Activated CD8-positive, alpha-beta T cell treated with anti-CD3 and anti-CD28 coated beads, Interleukin-2, amount 10 ng/mL, durations not matched to agents 7 days and 5 days (primary cell): ENCODE measurements at places on chromosomes 7 and 10. TPM values are rescaled to one million over a fixed set of nuclear protein-coding genes. Genes with fewer than 3 reads are reported as not detected.

DNA sequence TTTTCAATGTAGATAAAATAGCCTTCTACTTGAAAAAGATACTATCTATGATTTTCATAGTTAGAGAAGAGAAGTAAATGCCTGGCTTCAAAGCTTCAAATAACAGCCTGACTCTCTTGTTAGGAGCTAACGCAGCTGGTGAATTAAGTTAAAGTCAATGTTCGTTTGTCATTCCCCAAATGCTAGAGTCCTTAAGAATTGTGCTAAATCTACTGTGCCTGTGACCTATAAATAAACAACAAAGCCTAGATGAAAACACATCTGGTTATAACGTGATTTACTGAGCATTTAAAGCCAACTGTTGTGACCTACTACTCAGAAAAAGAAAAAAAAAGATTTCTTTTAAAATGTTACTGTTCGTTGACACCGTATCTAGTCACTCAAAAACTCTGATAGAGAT lies 134.7 kb downstream of the POLR1F start:
- H3K27me3 ChIP-seq: no peaks in the 10 kb centered on the region
- no peaks in the 10 kb centered on the region for H3K4me1 ChIP-seq

- H3K4me1 ChIP-seq: no peaks in the 10 kb centered on the region
- no peaks in the 10 kb centered on the region for H3K36me3 ChIP-seq
- no peak for DNase-seq
- no peak overlapping the region for H3K4me3 ChIP-seq
Observed at GRCh38 chr10:8563478-8563877, 509.0 kb downstream of the GATA3 start.

DNA sequence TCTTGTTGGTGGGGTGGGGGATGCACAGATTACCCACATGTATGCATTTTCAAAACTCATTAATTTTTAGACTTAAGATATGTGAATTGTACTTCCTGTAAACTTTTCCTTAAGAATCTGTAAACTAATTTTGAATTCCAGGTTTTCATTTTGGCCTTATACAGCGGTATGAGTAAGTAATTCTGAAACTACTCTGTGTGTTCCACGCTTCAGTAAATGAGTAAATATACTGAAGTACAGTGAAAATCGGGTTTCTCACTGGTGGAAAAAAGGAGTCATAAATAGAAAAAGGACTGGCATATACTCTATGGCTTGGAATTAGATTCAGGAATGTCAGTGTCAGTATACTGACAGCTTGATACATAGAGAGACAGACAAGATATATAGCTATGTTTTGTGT lies 72.8 kb downstream of the CTTNBP2 start:
- H3K4me3 ChIP-seq: no peak overlapping the region
- H3K36me3 ChIP-seq: no peaks in the 10 kb centered on the region
- no peaks in the 10 kb centered on the region for H3K4me1 ChIP-seq
- no peak overlapping the region for H3K27ac ChIP-seq
- no peak for DNase-seq
- no peaks in the 10 kb centered on the region for H3K27me3 ChIP-seq

GRCh38 chr7:159167139-159167538 lies 22.5 kb upstream of the VIPR2 start:
- H3K4me3 ChIP-seq: no peak overlapping the region
- no peaks in the 10 kb centered on the region for H3K4me1 ChIP-seq

GRCh38 chr10:126043389-126043788 lies 147.0 kb downstream of the FANK1 start:
- H3K4me3 ChIP-seq: no peak overlapping the region
- no peak for DNase-seq
- no peak overlapping the region for H3K27ac ChIP-seq
- peaks cover 7% of the 10 kb centered on the region for H3K4me1 ChIP-seq

GRCh38 chr7:84204655-84205054 lies 10.1 kb upstream of the SEMA3A start:
- DNase-seq: no peak
- no peaks in the 10 kb centered on the region for H3K4me1 ChIP-seq
- H3K27me3 ChIP-seq: no peaks in the 10 kb centered on the region
- no peaks in the 10 kb centered on the region for H3K36me3 ChIP-seq

DNA sequence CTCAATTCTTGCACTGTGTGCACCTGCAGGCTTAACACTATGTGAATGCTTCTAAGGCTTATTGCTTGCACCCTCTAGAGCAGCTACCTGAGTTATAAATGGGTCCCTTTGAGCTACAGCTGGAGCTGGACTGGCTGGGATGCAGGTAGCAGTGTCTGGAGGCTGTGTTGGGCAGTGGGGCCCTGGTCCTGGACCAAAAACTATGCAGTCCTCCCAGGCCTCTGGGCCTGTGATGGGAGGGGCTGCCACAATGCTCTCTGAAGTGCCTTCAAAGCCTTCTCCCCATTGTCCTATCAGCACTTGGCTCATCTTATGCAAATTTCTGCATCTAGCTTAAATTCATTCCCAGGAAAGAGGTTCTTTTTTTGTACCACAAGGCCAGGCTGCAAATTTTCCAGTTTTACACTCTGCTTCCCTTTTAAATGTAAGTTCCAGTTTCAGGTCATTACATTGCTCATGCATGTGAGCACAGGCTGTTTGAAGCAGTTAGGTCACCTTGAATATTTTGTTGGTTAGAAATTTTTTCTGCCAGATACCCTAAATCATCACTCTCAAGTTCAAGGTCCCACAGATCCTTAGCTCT lies 26.0 kb downstream of the KBTBD2 start:
- no peaks in the 10 kb centered on the region for H3K4me1 ChIP-seq
- no peak overlapping the region for H3K27ac ChIP-seq
- DNase-seq: no peak
- peaks cover 3% of the 10 kb centered on the region for H3K27me3 ChIP-seq

GRCh38 chr7:132970257-132970656 lies 111.6 kb downstream of the CHCHD3 start:
- no peaks in the 10 kb centered on the region for H3K27me3 ChIP-seq
- H3K36me3 ChIP-seq: peaks cover 19% of the 10 kb centered on the region
- no peak overlapping the region for H3K27ac ChIP-seq
- H3K4me1 ChIP-seq: no peaks in the 10 kb centered on the region
- no peak for DNase-seq

DNA sequence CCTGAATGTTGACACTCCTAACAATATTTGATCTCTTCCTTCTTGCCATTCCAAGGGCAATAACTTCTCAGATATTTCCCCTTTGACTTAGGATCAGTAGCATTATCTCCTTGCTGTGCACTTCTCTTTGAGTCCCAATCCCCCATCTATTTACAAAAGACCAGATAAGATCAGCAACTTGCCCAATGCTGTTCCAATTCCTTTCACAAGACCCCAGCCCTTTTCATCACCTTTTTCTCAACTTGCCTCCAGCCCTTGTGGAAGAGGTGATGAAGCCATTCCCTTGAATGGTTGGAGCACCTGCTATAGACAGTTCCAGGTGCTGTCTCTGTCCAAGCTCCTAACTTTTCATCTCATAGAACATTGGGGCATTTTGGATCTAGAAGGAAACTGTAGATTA lies 51.1 kb upstream of the ARID5B start:
- no peak overlapping the region for H3K4me3 ChIP-seq
- H3K36me3 ChIP-seq: no peaks in the 10 kb centered on the region
- no peaks in the 10 kb centered on the region for H3K27me3 ChIP-seq

DNA sequence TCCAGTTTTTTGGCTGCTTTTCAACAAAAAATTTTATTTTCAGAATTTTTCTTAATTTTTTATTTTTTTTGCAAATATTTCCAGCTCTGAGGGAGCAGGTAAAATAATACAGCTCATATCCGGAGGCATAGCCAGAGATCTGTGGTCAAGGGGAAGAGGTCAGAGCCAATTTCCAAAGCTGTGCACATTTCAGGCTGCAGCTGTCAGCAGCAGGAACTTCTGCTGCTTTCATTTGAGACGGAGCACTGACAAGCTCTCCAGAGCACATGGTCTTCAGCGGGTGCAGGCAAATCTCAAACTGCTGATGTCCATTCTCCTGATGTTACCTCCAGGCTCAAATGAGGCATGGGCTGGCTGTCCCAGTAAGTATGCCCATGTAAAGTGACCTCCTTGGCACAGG lies 31.1 kb downstream of the SLC26A4 start:
- no peak overlapping the region for H3K4me3 ChIP-seq
- DNase-seq: no peak
- peaks cover 3% of the 10 kb centered on the region for H3K4me1 ChIP-seq
- H3K27me3 ChIP-seq: peaks cover 6% of the 10 kb centered on the region
- H3K36me3 ChIP-seq: no peaks in the 10 kb centered on the region

GRCh38 chr7:69893906-69894305 lies 295.6 kb downstream of the AUTS2 start:
- H3K36me3 ChIP-seq: no peaks in the 10 kb centered on the region
- H3K27me3 ChIP-seq: no peaks in the 10 kb centered on the region
- no peak overlapping the region for H3K4me3 ChIP-seq
- H3K4me1 ChIP-seq: peaks cover 3% of the 10 kb centered on the region
- DNase-seq: no peak

- H3K4me1 ChIP-seq: peaks cover 39% of the 10 kb centered on the region
- H3K36me3 ChIP-seq: peaks cover 2% of the 10 kb centered on the region
- DNase-seq: peak; percentile 71
- no peak overlapping the region for H3K4me3 ChIP-seq
- H3K27ac ChIP-seq: no peak overlapping the region
Observed at GRCh38 chr10:110610308-110610774, 33.8 kb upstream of the RBM20 start.

DNA sequence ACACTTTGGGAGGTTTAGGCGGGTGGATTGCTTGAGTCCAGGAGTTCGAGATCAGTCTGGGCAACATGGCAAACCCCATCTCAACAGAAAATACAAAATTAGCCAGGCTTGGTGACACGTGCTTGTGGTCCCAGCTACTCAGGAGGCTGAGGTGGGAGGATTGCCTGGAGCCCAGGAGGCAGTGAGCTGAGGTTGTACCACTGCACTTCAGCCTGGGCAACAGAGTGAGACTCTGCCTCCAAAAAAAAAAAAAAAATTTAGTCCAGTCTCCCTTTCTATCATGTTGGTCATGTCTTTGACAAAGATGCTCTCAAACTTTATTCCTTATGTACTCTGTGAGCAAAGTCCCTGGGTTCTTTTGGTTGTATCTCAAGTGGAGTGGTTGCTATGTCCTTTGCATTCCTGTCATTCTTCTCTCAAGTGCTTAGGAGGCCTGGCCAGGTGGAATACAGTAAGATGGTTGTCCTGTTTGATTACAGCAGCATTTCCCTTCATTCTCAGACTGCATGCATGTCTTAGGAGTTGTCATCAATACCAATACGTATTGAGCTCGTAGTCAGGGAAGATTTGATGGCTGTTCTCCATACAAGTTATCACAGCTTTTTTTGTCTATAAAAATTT lies 85.7 kb downstream of the MMRN2 start:
- DNase-seq: no peak
- no peaks in the 10 kb centered on the region for H3K27me3 ChIP-seq
- H3K4me1 ChIP-seq: no peaks in the 10 kb centered on the region
- H3K4me3 ChIP-seq: no peak overlapping the region

DNA sequence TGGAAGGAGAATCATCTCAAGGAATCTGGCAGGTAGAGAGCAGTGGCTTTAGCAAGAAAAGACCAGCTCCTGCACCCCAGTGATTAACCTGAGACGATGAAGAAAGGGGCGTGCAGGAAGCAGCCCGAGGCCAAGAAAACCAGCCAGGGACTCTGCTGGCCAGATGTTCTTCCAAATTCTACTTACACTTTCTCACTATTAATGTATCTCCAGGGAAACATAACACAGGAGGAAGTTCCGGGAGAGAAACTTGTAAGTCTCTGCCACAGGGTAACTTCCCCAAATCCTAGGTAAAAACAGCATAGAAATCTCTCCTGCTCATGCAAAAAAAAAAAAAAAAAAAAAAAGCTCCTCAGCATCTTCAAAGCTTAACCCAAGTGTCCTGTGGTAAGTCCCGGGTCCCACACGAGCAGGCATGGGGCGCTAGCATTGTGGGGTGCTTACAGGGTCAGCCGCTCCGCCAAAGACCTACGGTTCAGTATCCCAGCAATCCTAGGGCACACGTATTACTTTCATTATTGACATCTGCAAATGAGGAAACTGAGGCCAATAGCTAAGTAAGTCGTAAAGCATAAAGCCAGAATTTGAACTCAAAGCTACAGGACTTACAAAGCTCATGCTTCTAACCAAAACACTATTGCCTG lies 97.2 kb upstream of the GNA12 start:
- no peak for DNase-seq
- no peaks in the 10 kb centered on the region for H3K27me3 ChIP-seq
- peaks cover 21% of the 10 kb centered on the region for H3K4me1 ChIP-seq
- H3K27ac ChIP-seq: no peak overlapping the region
- H3K4me3 ChIP-seq: no peak overlapping the region

GRCh38 chr7:40306025-40306424 lies 171.2 kb downstream of the SUGCT start:
- DNase-seq: no peak
- no peak overlapping the region for H3K27ac ChIP-seq
- H3K4me3 ChIP-seq: no peak overlapping the region
- no peaks in the 10 kb centered on the region for H3K27me3 ChIP-seq
- no peaks in the 10 kb centered on the region for H3K36me3 ChIP-seq

DNA sequence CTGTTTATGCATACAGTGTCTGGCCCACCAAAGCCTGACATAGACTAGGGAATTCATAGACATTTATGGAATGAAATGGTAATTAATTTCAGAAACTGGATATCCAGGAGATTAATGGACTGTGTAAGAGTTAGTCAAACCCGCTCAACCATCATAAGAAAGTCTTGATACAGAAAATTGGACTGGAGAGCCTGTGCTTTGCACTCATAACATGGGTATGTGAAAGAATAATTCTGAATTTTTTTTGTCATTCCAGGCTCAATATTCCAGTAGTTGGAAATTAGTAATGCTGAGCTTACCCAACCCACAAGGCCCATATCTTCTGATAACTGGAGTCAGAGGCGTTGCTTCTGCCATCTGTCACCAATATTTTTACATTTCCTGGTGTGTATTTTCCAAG lies 799.7 kb upstream of the IGFBP3 start:
- H3K4me1 ChIP-seq: no peaks in the 10 kb centered on the region
- H3K27me3 ChIP-seq: no peaks in the 10 kb centered on the region

- H3K27ac ChIP-seq: no peak overlapping the region
- H3K27me3 ChIP-seq: peaks cover 2% of the 10 kb centered on the region
- no peak for DNase-seq
- no peak overlapping the region for H3K4me3 ChIP-seq
- no peaks in the 10 kb centered on the region for H3K4me1 ChIP-seq
- H3K36me3 ChIP-seq: no peaks in the 10 kb centered on the region
Observed at GRCh38 chr10:27607591-27607990, 103.5 kb downstream of the RAB18 start.

GRCh38 chr10:51860257-51860656 lies 160.9 kb upstream of the CSTF2T start:
- H3K4me3 ChIP-seq: no peak overlapping the region
- DNase-seq: no peak
- no peak overlapping the region for H3K27ac ChIP-seq
- H3K4me1 ChIP-seq: no peaks in the 10 kb centered on the region
- no peaks in the 10 kb centered on the region for H3K27me3 ChIP-seq

- H3K27ac ChIP-seq: no peak overlapping the region
- H3K27me3 ChIP-seq: no peaks in the 10 kb centered on the region
- H3K4me3 ChIP-seq: no peak overlapping the region
- H3K4me1 ChIP-seq: peaks cover 26% of the 10 kb centered on the region
Observed at GRCh38 chr10:86436963-86437362, 70.4 kb upstream of the GRID1 start.

ECHDC3 gene
- total RNA-seq: 1.2 TPM

PRR15 gene
- not detected for total RNA-seq

RBP4 gene
- total RNA-seq: not detected

AQP1 gene
- 0.23 TPM for total RNA-seq

CLDN12 gene
- total RNA-seq: 2.6 TPM

ASAH2B gene
- total RNA-seq: 3.3 TPM
